ENCODE measurements at places on chromosomes 3 and 15.

DNA sequence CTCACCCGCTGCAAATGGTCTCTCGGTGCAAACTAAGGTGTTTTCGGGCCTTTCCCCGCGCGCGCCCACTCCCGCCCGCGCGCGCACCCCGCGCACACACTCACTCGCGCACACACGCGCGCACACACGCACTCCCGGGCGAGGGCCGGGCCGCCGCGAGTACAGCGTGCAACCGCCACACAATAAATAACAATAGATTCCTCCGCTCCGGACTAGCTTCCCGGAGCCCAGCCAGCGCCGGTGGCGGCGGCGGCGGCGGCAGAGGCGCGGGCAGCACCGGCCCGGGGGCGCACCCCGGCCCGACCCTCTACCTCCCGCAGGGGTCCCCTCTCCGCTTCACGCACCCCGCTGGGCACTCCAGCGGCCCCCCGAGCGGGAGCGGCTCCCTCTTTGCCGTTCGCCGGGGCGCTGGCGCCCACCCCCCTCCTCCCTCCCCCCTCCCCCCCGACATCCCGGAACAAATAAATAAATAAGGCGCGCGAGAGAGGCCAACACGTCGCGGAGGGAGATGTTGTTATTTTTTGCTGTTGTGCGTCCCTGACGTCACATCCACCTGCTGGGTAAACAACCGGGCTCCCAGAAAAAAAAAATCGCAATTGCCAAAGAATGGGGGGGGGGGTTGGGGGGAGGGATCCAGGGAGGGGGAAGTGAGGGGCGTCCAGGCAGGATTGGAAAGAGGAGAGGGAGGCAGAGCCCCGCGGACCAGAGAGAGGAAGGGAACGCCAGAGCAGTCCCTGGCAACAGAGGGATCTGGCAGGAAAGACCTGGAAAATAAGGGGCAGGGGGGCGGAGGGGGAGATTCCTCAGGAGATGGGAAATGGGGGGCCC is at the start of gene FOXP1:
Gene FOXP1 (minus strand): TSS at position 163 of the 828 bp plus-strand sequence. CDS start 385,347 bp downstream, outside the sequence.
- DNase-seq: peak; percentile 81

GRCh38 chr3:131036986-131037385 is 10.3 kb downstream of the NEK11 start:
- no peak for DNase-seq

DNA sequence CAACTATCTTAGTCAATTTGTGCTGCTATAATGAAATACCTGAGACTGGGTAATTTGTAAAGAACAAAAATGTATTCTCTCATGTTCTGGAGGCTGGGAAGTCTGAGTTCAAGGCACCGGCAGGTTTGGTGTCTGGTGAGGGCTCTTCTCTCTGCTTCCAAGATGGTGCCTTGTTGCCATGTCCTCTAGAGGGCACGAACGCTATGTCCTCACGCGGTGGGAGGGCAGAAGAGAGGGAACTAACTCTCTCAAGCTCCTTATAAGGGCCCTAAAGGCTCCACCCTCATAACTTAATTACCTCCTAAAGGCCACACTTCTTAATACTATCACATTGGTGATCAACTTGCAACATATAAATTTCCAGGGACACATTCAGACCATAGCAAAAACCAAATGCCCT is 108.4 kb downstream of the ADAMTSL3 start:
- no peak for DNase-seq

- no peak for DNase-seq
Measured at GRCh38 chr3:195739561-195740111, 18.9 kb downstream of the MUC20 start.

- no peak for DNase-seq
Measured at GRCh38 chr3:81105206-81105605, 656.2 kb downstream of the GBE1 start.

DNA sequence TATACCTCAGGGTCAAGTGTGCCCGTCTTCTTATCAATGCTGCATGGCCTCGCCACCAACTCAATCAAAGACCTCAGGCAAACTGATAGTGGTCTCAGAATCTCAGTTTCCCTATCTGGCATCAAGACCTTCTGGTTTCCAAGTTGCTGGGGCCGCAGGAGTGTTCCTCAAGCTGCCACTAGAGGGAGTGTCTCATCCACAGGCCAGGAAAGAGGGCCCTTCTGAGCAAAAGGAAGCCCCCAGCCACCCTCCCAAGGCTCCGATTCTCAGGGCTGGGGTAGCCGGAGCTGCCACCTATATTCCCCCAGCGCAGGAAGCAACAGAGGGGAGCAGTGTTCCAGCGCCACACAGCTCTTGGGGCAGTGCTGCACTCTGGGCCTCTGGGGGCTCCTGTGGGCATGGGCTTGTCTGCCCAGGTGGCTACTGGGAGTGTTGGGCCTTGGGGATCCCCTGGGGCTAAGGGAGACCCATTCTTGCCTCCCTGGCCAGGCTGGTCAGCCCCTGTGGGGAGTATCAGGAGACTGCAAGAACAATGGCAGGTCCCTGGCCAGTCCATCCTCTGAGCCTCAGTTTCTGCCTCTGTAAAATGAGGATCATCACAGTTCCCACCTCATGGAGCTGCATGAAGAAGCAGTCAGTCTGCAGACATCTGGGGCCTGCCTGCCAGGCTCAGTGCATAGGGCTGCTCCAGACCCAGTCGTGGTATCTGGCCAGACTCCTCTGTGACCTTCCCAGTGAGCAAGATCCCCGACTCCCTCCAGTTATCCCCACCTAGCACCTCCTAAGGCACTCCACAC is 23.4 kb upstream of the SEC13 start:
- peak; percentile 36 for DNase-seq

GRCh38 chr3:154486949-154487348 is 57.0 kb upstream of the GPR149 start:
- no peak for DNase-seq

GRCh38 chr15:87033056-87033455 is 953.4 kb downstream of the AGBL1 start:
- DNase-seq: no peak

- DNase-seq: no peak
Measured at GRCh38 chr3:134971306-134971705, 176.2 kb downstream of the EPHB1 start.

DNA sequence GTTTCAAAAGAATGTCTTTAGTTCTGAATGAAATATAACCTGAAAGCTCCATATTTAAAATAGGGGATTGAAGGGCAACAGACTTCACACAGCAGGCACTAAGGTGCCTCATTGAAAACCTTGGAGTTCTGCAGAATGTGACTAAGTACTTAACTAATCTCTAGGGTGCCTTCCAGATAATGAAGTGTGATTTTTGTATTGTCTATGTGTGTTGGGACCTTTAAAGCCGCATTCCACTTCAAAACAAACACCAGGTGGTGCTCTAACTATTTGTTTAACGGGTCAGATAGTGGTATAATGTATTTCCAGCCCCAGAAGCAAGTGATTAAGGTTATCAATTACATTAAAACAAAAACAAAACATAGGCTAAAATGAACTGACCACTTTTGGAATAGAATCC is 28.0 kb downstream of the TFG start:
- DNase-seq: peak; percentile 31

GRCh38 chr15:41904541-41905005 is 10.7 kb upstream of the SPTBN5 start:
- peak; percentile 52 for DNase-seq

DNA sequence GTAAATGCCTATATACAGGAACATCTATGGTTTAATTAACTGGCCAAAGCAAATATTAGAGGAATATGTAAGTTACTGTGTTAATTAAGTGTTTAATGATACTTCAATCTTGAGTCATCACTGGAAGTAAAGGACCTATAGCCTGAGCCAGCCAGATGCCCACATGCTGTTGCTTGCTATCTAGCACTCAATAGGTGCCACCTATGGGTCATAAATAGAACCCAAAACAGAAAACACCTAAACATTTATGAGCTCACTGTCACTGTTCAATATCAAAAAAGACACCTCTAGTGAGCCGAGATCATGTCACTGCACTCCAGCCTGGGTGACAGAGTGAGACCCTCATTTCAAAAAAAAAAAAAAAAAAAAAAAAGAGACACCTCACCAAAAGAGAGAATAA is 48.4 kb upstream of the IP6K2 start:
- DNase-seq: no peak

- peak; percentile 95 for DNase-seq
Measured at GRCh38 chr3:196207833-196208607, 3.2 kb downstream of the ZDHHC19 start.

DNA sequence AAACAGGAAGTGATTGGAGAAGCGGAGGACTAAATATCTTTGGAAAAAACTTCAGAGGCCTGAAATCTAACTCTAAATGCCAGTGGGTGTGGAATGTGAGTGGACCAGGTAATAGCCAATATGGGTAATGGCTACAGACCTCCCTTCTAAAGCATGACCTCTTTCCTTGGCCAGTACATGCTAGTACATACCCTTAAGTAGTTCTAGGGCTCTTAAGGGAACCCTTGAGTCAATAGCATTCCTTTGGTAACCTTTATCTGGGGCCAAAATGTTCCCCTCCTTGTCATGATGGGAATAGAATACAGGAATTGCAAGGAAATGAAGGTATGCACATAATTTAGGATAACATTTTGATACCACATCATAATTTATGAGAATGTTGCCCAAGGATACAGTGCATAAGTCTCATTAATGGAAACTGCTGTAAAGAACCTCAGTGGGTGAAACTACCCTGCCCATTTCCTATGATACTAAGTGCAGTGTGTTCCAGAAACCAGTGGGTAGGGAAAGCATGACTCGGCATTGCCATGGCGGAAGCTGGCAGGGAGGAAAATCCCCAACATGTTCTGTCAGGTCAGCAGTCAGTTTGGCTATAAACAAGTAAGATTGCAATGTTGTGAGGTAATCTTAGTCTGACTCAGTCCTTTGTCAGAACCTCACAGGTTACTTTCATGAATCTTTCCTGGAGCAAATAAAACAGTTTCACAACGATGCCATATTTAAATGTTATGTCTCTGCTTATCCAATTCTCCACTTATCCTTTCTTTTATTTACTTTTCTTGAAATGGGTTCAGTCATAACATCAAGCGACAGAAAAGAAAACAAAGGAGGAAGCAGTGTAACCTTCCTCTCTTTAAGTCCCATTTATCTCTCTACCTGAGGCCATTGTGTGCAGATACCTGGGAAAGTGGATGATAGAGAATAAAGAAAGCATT is 23.5 kb upstream of the RAP2B start:
- no peak for DNase-seq

DNA sequence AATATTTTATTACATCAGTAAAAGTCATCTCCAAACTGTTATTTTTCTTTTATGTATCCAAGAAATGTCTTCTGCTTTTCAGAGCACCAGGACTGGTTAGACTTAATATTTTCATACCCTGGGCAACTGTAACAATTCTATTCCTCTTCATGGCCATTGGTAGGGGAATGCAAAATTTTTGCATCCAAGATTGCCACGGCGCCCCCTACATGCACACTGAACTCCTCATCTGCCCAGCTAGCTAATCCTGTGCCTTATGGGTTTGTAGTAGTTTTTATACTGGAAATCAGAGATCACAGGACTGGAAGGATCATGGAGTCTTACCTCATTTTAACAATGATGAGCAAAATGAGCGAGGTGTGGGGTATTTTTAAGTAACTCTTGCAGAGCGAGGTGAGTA is 74.2 kb downstream of the CRTC3 start:
- DNase-seq: peak; percentile 55

GRCh38 chr3:58190291-58190690 is 20.5 kb downstream of the DNASE1L3 start:
- DNase-seq: no peak

GRCh38 chr15:100230784-100231183 is 111.0 kb downstream of the ADAMTS17 start:
- DNase-seq: no peak

GRCh38 chr3:70753572-70753971 is 441.1 kb upstream of the MDFIC2 start:
- DNase-seq: peak; percentile 18

DNA sequence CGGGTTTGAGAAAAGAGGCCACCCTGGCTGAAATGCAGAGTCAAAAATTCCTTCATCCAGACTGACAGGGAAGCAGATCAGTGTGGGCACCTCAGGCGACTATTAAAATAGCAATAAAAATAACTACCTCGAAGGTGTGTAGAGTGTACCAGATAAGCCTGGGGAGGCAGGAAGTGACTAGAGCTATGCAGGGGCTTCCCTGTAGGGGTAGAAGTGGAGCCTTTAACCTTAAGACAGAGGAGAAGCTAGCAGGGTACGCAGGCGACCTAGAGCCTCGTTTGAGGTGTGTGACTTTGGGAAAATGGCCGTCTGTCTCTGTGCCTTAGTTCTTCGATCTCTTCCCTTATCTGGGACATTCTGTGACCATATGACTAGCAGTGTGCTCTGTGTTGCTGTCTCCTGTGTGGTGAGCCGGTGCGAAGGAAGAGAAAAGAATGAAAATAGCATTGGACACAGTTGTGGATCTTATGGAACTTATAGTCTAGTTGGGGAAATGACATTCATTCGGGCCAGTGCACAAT is 17.6 kb downstream of the BHLHE40 start:
- DNase-seq: no peak

DNA sequence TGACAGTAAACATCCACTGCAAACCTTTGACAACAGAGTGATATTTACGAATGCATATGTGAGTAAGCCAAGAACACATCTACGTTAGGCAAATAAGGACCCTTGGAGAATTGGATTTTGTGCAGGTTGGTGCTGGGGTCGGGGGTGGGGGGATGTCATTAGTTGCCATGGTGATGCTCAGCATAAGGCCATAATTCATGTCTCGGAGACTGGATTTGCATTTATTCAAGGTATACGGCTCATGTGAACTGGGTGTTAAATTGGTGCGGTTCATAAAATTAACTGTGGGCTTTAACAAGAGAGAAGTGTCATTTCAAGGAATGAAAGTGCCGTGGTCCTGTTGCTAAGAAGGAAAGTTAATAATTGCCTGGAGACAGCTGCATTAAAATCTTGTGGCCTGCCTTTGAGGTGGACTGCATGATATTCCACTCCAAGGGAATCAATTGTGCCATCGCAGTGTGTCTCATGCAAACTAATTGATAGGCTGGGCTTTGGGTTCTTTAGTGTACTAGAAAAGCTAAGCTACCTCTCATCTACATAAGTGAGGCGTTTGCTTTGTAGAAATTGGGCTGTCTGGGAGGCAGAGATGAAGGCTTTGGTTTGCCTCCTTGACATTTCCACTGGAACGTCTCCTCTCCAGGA is 228.9 kb upstream of the FEZF2 start:
- no peak for DNase-seq

- no peak for DNase-seq
Measured at GRCh38 chr15:57442335-57442734, 66.0 kb downstream of the CGNL1 start.

DNA sequence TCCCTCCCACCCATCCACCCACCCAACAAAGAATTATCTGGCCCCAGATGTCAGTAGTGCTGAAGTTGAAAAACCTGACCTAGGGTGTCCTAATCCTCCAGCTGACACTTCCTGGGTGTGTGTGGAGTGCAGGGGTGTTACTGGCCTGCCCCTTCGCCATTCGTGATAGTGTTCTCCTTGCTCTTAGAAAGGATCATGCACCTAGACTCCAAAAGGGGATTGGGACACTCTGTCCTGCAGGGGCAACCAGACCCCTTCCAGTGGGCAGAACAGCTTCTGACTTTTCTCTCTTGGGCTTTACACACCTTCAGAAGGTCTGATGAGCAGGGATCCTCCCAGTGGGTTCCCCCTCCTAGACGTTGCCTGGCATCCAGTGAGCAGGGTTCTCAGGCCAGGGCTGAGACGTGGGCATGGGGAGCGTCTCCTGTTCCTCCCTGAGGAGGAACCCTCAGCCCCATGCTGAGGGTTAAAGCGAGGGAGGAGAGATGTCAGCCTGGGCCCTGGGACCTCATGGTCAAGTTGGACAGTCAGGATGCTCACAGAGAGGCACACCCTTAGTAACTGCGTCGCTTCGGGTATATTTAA is 75.0 kb downstream of the AAGAB start:
- no peak for DNase-seq

GRCh38 chr3:139388821-139389551 is 461 bp downstream of the COPB2 start:
- peak; percentile 8 for DNase-seq
